ENCODE measurements at places on chromosomes 11 and 22.

- DNase-seq: no peak
These were observed 44.3 kb upstream of the NNMT start for GRCh38 chr11:114251815-114252337.

GRCh38 chr22:30777587-30777986 lies 82.9 kb downstream of the OSBP2 start:
- DNase-seq: no peak

GRCh38 chr11:77619576-77620198 lies 17.9 kb downstream of the CLNS1A start:
- DNase-seq: no peak

DNA sequence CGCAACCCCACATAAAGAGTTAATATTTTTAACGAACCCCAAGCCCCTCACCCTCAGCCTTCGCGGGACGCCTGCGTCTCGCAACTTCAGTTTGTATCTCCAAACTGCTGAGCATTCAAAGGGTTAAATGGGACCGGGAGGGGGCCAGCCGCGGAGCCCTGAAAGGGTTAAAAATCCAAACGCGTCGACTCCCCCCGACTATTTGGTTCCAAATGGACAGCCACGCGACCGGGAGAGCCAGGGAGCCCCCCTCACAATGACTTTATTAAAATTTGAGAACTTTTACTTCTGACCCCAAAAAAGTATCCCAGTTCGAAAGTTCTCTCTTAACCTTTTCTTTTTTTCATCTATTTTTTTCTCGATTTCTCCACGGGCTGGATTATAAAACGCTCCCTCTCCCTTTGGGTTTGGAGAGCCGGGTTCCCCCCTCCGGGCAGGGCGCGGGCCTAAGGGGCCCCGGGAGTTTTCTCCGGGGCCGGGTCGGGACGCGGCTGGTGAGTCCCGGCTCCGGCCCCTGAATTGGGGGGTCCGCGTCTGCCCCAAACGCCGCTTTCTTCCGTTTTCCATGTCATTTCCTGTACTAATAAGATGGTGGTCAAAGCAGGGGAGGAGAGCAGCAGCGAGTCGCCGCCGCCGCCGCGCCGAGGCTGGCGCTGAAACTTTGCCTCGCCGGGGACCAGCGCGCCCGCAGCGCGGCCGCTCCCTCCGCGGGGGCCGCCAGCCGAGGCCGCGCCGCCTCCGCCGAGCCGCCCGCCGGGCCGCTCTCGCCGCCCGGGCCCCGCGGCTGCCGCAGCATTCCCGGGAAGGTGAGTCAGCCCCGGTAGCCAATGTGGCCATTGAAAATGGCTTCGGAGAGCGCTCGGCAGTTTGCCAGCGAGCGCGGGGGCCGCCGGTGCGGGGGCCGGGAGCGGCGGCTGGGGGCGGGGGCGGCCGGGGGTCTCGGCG lies at the start of gene PRDM11:
Gene PRDM11, plus strand, starts transcription at position 568 of the 945 bp plus-strand sequence. CDS start 35,128 bp downstream, outside the sequence.
- no peak for DNase-seq

DNA sequence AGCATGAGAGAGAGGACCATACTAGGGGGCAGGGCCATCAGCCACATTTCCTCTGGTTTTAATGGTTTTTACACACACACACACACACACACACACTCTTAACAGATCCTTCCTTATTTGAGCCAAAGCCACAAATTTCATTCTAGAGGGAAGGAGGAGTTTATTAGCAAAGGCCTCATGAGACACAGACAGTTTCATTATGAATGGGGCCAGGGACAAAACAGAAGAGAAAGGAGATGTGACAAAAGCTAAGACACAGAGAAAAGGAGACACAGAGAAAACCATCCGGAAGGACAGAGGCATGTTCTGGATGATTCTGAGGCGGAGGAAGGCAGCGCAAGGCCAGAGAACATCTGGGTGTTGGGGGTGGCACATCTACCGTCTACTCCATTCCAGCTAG lies 32.2 kb upstream of the ARFGAP3 start:
- no peak for DNase-seq

GRCh38 chr11:26994631-26995095 lies 751 bp downstream of the FIBIN start:
- no peak for DNase-seq

GRCh38 chr11:83044958-83045712 lies 26.6 kb downstream of the RAB30 start:
- no peak for DNase-seq

DNA sequence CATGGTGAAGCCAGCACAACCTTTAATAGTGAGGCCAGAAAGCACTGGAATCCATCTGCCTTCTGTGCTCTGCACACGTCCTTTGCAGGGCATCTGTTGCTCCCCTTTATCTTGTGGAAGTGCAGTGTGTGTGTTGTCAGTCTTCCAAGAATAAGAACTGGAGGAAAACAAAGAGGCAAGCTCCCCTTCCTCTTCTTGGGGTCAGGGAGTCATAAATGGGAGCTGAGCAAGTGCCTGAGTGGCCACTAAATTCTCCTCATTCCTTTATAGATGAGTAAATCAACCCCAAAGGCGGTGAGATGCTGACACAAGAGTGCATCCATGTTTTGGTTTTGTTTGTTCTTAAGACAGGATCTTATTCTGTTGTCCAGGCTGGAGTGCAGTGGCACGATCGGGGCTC lies 38.3 kb downstream of the WT1 start:
- no peak for DNase-seq

- DNase-seq: no peak
These were observed 12.5 kb downstream of the CHID1 start for GRCh38 chr11:898143-898511.

- no peak for DNase-seq
These were observed 175.3 kb downstream of the IGLL1 start for GRCh38 chr22:23404689-23405365.

- no peak for DNase-seq
These were observed 2.9 kb downstream of the ZP1 start for GRCh38 chr11:60870276-60870675.

DNA sequence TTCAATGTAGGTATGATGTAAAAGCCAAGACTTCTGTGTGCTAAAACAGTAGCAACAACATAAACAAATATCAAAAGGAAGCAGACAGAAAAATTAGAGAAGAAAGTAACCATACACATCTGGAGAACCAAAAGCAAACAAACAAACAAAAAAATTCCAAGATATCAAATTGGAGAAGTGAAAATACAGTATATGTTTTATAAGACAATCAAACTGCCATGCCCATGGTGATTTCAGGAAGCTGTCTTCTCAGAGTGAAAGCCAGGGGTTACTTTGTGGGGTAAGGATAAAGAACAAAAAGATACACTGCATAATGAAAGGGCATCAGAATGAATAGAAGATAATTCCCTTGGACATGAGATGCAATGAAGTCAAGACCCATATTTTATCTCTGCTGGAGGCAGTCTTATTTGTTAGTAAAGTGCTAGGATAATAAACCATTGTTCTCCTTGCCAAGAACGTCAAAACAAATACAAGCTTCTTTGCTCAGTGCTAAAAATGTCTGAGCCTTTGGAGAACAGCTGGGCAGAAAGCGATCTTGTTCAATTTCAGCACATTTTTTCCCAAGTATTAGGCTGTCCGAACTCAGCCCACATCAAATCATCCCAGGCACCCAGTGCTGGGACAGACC lies 38.1 kb upstream of the LDLRAD3 start:
- no peak for DNase-seq

GRCh38 chr22:43470941-43471585 lies 59.2 kb downstream of the MPPED1 start:
- DNase-seq: no peak

DNA sequence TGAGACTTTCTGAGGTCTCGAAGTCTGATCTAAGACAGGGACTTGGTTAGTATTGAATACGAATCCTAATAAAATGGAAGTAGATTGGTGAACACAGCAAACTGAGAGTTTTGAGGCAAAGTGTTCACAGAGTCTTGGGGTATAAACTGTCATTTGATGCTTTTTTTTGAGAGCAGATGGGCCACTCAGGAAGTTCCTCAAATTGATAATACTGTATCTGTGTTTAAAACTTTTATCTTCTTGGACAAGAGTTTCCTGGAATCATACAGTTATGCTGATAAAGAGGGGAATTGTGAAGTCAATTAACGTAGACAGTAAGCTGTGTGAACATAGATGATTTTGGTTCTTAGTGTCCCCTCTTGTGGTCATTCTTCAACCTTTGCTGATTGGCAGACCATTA lies 80.0 kb upstream of the CLPB start:
- no peak for DNase-seq

DNA sequence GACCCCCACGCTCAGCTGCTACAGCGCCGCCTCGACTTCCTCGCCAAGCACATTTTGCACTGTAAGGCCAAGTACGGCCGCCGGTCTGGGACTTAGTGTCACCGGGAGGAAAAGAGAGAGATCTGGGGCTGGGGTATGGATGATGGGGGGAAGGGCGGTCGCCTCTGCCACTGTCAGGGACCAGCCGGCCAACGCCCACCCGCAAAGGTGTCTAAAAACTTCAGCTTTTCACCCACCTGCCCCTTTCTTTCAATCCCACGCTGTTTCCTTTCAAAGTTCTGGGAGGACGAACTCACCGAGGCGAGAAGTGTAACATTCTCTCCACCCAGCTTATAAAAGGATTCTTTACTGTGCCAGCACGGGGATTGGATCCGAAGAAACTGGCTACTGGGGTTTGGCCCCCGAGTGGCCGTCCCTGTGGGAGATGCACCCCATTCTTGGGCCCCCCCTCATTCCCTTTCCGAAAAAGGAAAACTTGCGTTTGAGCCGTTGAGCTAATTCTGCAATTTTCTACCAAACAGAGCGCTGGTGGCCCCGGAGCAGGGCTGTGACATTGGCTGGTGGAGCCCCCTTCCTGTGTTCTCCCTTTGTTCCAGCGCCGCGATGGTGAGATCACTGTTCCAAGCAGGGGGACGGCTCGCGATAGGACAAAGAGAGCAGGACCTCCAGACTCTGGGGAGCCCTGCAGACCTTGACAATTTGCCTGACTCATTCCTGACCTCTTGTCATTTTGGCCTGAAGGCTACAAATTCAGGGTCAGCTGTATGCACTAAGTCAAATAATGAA lies 1.8 kb downstream of the FJX1 start:
- no peak for DNase-seq

DNA sequence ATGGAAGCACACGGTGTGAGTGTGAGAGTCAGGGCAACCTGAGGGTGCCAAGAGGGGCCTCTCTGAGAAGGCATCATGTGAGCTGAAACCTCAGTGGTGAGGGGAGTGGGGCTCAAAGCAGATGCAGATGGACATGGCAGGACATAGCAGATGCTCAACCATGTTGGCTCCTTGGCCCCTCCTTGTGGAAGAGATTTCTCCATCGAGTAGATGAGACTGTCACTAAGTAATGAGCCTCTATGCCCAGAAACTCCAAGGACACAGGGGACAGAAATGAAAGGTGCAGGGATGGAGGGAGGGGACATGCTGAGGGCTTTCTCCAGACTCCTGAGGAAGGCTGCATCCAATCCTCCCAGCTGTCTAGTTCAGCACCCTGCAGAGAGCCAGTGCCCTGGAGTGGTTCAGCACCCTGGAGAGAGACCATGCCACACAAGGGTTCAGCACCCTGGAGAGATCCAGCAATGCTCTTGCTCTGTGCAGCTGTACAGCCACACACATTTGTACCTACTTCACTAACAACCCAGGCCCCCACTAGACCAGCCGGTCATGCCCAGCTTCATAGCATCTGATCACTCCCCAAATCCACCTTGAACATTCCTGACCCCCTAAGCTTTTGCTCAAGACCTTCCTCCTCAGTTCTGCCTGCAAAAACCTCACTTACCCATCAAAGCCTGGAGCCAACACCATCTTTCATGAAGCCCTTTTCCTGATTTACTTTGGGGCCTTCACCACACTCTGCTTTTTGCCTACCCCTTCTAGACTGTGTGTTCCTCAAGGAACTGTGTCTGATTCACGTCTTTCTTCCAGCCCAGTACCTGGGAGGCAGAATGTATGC lies 252.0 kb downstream of the CTTN start:
- no peak for DNase-seq

DNA sequence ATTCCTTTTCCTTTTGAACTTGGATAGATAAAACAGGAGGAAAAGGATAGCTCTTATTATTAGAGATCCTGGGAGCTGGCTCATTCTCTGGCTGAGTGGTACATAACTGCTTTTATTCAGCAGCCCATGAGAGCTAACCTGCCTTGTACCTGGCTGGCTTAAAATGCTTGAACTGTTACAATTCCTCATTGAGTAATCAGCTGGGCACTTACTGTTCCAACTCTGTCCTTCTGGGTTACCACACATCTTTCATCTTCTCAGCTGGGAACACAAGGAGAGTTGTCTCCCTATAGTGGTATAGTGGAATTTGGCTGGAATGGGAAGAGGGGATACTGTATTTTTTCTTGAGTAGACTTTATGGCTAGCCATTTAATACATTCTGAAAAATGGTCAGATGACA lies 39.8 kb upstream of the SPTBN2 start:
- DNase-seq: no peak

DNA sequence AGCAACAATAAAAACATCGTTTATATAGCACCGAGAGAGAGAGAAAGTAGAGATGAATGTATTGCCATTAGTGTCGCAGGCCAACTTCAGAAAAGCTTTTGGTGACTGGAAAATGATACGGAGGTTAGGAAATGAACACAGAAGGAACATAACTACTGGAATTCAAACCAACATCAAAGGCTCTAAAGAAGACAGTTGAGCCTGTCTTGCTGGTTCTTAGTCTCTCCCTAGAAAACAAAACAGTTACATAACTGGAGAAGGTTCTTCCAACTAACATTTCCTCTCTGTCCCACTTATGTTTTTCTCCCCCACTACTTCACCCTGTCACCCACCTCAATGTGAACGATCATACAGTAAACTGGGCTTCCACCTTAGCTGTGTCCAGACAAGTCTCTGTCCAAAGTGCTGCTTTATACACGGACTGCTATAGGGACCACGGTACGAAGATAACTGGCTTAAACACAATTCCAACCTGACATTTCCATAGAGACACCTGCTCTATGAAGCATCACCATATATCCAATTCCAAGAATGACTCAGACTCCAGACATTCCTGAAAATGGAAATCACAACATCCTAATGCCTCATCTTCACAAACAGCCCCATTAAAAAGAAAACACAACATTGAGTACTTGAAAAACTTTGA lies 85.2 kb upstream of the ARHGAP32 start:
- no peak for DNase-seq

DNA sequence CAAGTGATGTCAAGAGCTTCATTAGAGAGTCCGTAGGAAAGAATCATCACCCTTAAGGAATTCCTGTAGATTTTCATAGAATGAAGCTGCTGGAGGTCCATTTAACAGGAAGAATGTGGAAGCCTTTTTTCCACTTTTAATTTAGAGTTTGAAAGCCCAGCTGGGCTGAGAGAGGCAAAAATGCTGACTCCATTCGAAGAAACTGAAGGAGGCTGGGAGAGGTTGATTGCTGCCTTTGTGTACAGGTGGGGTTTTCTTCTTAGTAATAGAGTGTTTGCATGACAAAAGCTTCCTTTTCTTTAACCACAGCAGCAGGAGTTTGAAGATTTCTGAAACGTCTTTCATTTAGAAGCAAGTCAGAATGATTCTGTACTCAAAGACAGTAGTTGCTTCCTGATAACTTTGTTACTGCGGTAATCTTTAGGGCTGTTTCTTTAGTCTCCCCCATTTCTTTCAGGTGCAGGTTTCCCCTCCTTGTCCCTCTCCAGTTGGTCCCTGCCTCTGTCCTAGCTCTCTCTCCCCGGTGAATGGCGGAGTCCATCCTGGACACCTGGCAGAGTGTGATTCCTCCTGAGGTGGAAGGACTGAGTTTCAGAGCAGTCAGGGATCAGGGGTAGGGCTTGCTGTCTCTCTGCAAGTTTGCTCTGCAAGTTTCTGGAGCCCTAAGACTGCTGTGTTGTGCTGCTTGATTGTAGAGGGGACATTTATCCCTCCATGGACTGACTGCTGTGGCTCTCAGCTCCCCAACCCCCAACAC lies 166.2 kb downstream of the LDLRAD3 start:
- no peak for DNase-seq

GRCh38 chr11:113021111-113021510 lies 59.9 kb downstream of the NCAM1 start:
- no peak for DNase-seq

GRCh38 chr11:115585361-115586024 lies 81.3 kb upstream of the CADM1 start:
- no peak for DNase-seq

Data from esophagus squamous epithelium (tissue), 5 donors.